Activated naive CD4-positive, alpha-beta T cell treated with anti-CD3 and anti-CD28 coated beads, Interleukin-2, amount 50 U/mL, for 72 hours (primary cell): ENCODE measurements at places on chromosomes 6 and 20.

DNA sequence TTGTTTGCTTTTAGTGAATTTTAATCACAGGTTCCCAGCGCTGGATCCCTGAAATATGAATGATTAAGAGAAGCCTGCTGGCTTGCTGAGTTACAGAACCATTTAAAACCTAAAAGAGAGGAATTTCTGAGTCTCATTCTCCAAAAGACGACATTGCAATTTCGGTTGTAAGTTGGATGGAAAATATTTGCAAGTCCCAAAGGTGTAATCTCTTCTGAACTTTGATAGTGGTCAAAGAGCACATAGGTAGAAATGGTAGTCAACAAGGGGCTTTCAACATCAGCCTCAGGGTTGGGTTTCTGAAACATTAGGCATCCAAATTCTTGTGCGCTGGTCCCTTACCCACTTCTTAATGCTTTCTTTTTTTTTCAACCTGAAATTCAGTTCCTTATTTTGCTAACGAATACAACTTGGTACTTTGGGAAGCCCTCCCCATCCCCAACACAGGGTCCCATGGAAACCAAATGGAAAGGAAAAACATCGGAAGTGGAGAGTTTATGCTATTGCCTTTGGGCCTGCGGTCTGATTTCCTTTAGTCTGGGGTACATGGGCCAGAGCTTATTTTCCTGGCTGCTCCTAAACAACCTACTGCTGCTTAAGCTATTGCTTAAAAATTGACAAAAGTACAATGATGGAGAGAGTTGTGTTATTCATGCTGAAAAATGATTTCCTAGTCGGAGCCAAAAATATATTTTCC, 117.0 kb upstream of the KCNK16 start:
- no peak for DNase-seq

- DNase-seq = no peak
These were observed 272.0 kb downstream of the PACRG start for GRCh38 chr6:162999575-163000285.

DNA sequence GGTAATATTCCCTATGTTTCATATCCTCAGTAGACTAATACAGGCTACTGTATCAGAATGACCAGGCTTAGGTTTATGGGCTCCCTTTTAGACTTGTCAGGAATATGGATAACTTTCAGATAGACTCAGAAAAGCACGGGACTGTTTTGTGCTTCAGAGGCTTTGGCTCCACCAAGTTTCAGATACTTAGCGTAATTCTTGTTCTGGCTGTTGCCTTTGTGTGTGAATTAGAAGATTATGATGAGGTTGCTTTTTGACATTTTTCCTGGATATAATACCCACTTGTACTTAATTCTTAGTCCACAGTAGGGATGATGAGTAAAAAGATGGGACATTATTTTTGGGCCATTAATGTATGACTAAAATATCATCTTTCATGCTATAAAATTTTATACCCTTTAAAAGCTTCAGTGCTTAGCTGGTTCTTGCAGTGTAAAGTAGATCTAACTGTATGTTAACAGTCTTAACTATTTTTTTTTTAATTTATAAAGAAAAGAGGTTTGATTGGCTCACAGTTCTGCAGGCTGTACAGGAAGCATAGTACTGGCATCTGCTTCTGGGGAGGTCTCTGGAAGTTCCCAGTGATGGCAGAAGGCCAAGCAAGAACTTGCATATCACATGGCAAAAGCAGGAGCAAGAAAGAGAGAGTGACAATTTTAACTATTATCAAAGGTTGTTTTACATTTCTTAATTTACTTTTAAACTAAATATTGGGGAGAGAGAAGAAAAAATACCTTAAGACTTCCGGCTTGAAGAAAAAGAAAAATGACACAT, 120.7 kb downstream of the ZFAND3 start:
- no peak for DNase-seq

- DNase-seq = no peak
These were observed 1.5 kb upstream of the MTO1 start for GRCh38 chr6:73460056-73460455.

GRCh38 chr6:10098756-10099528, 315.9 kb downstream of the TFAP2A start:
- DNase-seq = no peak

DNA sequence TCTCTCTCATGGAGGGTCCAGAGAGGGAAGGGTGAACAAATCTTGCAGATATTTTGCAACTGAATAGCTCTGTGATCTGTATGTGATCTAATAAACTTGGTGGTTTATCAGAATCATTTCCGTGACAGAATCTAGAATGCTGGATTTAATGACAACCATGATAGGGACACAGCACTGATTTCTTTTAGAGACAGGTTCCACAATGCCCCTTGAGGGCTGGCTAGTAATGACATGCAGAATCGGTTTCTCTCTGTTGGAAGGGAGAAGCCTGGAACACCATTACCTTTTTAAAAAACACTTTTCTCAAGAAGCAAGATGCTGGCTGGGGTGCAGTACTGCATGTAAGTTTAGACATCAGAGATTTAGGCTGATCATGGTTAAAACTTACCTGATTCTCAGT, 313.4 kb downstream of the CDH26 start:
- no peak for DNase-seq

DNA sequence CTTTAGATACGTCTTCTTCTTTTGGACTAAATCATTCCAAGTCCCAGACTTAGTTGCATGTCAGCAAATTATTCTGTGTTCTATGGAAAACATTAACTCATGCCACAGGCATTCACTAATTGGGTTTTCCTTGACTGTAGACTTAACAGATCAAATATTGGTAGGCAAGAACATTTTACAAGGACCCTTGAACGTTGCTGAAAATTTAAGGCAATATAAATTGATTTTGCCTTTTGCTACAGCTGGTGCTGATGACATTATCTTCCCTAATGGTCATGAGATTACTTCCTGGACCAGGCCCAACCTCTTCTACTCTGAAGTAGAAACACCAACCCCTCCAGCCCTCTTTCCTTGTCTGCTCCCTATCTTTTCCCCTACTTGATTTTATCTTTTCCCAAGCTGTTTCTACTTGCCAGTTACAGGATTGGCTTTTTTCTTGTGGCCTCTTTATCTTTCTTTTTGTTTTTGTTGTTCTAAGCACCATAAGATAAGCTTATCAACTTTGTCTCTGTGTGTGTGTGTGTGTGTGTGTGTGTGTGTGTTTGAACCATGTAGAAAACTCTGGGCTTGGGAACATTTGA, 514.0 kb upstream of the SOX4 start:
- no peak for DNase-seq

- no peak for DNase-seq
These were observed 58.1 kb downstream of the UBE2V1 start for GRCh38 chr20:50054626-50055511.
